Lower lobe of right lung (tissue), 2 donors: ENCODE measurements at places on chromosomes 13 and 19. TPM values are rescaled to one million over a fixed set of nuclear protein-coding genes. Genes with fewer than 3 reads are reported as not detected.

Gene RNF17
- total RNA-seq = not detected

- H3K4me3 ChIP-seq = no peak overlapping the region
- peak; percentile 81 for DNase-seq
- peaks cover 5% of the 10 kb centered on the region for H3K4me1 ChIP-seq
- H3K36me3 ChIP-seq = no peaks in the 10 kb centered on the region
- H3K27ac ChIP-seq = no peak overlapping the region
These were observed 62.0 kb downstream of the GPR12 start for GRCh38 chr13:26698392-26699196.

- no peaks in the 10 kb centered on the region for H3K4me1 ChIP-seq
- no peak overlapping the region for H3K4me3 ChIP-seq
- DNase-seq = no peak
- no peaks in the 10 kb centered on the region for H3K36me3 ChIP-seq
These were observed 118.2 kb upstream of the SLC10A2 start for GRCh38 chr13:103184413-103184812.

DNA sequence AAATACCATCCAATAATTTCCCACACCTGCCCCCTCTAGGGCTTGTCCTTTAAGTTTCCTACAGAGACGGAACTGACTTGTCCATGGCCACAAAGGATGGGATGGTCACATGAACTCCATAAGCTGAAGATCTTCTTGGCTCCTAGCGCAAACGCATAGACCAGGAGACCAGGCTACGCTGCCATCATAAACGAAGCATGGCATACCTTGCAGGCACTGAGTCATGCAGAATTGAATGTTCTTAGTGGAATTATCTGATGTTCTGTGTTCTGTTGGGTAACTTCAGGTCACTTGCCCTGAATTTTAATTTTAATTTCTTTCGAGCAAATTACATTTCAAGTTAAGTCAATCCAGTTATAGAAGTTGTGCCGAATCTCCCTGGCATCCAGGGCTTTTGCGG is 96.4 kb upstream of the STARD13 start:
- no peaks in the 10 kb centered on the region for H3K4me1 ChIP-seq
- no peaks in the 10 kb centered on the region for H3K36me3 ChIP-seq
- DNase-seq = no peak
- H3K4me3 ChIP-seq = no peak overlapping the region
- H3K27me3 ChIP-seq = no peaks in the 10 kb centered on the region

- H3K27ac ChIP-seq = no peak overlapping the region
- H3K4me1 ChIP-seq = no peaks in the 10 kb centered on the region
- H3K4me3 ChIP-seq = no peak overlapping the region
These were observed 1960.8 kb downstream of the OLFM4 start for GRCh38 chr13:54989418-54989817.
